ENCODE measurements at places on chromosomes 13 and 19. TPM values are rescaled to one million over a fixed set of nuclear protein-coding genes. Genes with fewer than 3 reads are reported as not detected.

LDLR gene
- total RNA-seq = 46.7 TPM

C19orf33 gene
- total RNA-seq = not detected

NLRP11 gene
- 1.3 TPM for total RNA-seq

OR7A5 gene
- not detected for total RNA-seq

PLK5 gene
- total RNA-seq = not detected

CLDND2 gene
- total RNA-seq = 1.2 TPM

C19orf38 gene
- 0.36 TPM for total RNA-seq

TRPC4 gene
- total RNA-seq = 1.6 TPM

OR4F17 gene
- total RNA-seq = not detected

BORA gene
- 26.0 TPM for total RNA-seq

ETV2 gene
- total RNA-seq = 0.39 TPM

ADAMTSL5 gene
- total RNA-seq = 3.8 TPM

GSX1 gene
- total RNA-seq = not detected

LAIR2 gene
- not detected for total RNA-seq

TIMM44 gene
- 77.2 TPM for total RNA-seq

ZNF823 gene
- 11.5 TPM for total RNA-seq

GRCh38 chr13:53041968-53042516, 13.4 kb downstream of the OLFM4 start:
- DNase-seq = no peak

DNA sequence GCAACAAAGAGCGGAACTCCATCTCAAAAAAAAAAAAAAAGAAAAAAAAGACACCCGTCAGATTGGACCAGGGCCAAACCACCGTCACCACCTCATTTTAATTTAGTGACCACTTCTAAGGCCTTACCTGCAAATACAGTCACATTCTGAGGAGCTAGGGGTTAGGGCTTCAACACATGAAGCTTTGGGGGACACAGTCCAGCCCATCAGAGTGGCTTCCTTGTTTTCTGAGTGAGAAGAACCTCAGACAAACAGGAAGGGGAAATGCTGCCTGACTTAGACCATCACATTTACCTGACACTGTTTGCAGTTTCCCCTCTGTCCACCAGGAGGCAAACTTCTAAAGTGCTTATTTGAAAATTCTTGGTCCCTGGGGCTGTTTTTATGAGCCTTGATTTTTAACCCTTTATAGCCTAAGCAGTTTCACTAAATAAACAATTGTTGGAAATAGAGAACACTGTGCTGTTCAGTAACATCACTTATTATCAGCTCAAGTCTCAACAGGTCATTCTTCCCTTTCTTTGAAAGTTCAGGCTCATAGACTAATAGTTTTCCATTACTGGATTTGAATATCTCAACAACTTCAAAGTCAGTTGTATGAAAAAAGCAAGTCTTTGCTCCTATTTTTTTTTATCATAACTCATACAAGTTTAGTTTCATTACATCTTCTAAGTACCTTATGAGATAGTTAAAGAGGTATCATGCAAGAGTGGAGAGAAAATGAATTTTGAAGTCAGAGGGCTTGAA, 74.9 kb upstream of the WASF3 start:
- DNase-seq = peak; percentile 65

- DNase-seq = no peak
Measured at GRCh38 chr13:111976474-111977178, 90.3 kb upstream of the SOX1 start.

DNA sequence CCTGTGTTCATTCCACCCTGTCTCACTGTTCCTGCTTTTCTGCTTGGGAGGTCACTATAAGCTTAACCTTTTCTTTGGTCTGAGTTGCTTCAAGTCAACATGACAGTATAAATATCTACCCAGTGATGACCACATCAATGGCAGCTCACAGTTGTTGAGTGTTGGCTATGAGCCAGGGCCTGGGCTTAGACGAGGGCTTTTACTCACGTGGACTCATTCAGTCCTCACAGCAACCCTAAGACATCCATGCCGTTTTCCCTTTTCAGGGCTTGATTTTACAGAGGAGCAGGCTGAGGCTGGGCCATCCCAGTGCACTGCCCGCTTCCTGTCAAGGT, 10.2 kb upstream of the CCDC97 start:
- peak; percentile 85 for DNase-seq

DNA sequence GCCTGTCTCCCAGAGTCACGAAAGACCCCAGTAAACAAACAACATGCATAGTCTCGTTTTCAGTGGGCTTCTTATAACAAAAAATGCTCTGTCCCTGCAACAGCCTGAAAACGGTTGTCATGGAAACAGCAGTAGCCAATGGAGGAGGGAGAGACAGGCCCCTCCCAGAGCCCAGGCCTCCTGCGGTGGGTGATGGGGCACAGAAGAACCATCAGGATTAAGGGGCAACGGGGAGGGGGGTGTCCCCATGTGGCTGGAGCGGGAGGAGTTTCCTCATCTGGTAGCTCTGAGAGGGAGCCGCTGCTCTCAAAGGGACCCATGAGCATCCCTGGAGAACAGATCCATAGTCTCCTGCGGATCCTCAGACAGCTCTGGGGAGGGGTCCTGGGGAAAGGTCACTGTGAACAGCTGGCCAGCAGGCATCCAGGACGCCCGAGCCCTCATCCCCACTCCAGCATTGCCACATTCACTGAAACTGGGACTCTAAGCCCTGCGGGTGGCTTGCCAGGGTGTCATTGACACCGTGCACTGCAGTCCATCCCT, 37.5 kb upstream of the PNMA8B start:
- DNase-seq = no peak

DNA sequence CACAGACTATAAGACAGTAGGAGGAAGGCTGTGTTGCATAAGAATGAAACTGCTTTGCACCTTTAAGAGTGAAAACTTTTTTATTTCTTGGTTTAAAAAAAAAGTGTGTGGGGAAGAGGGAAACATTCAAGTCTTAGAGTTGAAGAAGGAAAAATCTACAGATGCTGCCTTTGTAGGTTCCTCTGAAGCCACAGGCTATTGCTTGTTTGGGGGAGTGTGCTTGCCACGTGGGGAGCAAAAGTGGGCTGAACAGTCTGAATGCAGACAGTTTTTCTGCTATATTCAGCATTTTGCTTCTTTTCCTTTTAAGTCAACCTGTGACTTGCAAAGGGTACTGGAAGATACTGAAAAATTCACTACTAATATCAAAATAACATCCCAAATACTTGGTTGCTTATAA, 36.9 kb downstream of the EFNB2 start:
- no peak for DNase-seq

- peak; percentile 78 for DNase-seq
Measured at GRCh38 chr13:40540328-40541044, 126.0 kb downstream of the FOXO1 start.

DNA sequence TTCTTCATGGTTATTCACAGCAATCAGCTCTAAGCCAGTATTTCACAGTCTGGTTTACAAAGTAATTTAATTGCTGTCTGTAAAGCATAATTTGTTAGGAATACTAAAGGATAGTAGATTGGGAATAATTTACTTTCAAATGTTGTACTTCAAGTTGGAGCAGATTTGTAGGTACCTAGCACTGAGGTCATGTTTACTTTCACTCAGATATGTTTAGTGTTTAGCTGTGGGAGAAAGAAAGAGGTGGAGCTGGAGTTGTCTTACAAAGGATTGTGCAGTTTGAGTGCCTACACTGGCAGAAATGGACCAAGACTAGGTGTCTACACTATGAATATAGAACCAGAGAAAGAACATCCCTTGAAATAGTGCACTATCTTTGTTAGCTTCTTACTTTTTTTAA, 464.6 kb downstream of the PCDH9 start:
- no peak for DNase-seq

GRCh38 chr13:66477816-66478215, 752.3 kb downstream of the PCDH9 start:
- no peak for DNase-seq

- no peak for DNase-seq
Measured at GRCh38 chr19:7480970-7481255, 7.9 kb downstream of the PEX11G start.

GRCh38 chr13:79796136-79796535, 315.2 kb downstream of the NDFIP2 start:
- DNase-seq = no peak

- DNase-seq = peak; percentile 2
Measured at GRCh38 chr13:47959468-47960247, 41.4 kb downstream of the SUCLA2 start.

GRCh38 chr13:83879431-83880171, 2.7 kb downstream of the SLITRK1 start:
- no peak for DNase-seq

DNA sequence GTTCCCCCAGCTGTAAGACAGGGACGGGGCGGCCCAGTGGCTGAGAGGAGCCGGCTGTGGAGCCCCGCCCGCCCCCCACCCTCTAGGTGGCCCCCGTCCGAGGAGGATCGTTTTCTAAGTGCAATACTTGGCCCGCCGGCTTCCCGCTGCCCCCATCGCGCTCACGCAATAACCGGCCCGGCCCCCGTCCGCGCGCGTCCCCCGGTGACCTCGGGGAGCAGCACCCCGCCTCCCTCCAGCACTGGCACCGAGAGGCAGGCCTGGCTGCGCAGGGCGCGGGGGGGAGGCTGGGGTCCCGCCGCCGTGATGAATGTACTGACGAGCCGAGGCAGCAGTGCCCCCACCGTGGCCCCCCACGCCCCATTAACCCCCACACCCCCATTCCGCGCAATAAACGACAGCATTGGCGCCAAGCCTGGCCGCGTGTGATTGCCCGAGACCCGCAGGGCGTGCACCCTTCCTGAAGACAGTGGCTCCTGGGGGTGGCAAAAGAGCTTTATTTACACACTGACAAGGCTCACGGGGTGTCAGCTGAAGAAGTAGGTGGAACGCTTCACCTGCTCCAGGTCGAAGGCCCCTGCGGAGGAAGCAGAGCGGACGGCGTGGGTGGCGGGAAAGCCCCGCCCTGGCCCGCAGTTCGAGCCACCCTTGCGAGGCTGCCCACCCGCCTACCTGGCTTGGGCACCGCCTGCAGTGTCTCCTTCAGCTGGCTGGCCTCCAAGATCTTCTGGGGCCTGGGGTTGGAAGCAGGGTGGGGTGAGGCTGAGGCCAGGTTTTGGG, 16.4 kb downstream of the POLRMT start:
- no peak for DNase-seq

DNA sequence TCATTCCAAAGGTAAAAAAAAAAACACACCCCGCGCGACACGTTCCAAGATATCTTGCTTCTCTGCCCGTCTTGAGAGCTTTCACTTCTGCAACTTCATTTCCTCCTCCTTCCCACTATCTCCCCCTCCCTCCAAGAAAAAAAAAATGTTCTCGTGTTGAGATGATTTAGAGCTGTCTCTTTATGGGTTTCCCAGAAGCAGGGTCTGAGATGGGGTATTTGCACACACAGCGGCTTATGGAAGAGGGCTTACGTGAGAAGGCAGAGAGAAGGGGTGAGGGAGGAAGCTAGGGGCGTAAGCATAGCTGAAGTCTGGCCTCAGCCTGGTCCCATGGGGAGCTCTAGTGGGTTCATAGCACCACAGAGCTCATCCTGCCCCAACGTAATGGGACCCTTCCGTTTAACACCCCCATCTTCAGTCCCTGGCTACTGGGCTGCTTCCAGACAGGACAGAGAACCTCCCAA, 31.3 kb upstream of the USE1 start:
- no peak for DNase-seq

- no peak for DNase-seq
Measured at GRCh38 chr13:94602467-94602866, 810 bp downstream of the GPR180 start.

DNA sequence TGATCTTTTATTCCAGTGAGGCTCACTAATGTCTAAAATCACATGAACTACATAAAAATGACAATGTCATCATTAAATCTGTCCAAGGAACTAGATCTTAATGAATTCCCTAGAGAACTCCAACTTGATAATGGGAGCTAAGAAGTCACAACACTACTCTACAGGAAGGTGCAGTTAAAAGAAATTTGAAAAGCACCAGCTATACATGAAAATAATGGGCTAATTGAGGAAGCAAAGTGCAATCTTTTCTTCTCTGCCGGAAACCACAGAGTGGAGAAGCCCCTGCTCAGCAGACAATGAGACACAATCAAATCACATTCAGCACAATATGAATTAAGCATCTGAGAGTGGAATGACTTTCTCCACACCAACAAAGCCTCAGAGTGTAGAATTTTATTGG, 261.7 kb downstream of the LHFPL6 start:
- no peak for DNase-seq

DNA sequence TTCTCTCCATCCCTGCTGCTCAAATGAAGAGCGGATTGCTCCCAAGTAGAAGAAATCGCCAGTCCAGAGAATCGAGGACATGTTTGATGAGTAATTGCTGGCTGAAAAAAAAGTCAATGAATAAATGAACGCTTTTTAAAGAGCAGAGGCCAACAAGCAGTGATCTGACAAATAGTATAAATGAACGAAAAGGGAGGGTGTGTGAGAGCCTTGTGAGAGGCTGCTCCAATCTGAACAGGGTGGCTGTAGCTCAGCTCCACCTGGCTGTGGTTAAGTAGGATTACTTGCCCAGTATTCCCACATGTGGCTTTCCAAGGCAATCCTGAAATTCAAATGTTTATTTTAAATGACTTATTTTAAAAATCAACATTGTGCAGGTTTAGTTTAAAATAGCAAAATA, 117.1 kb downstream of the TSHZ3 start:
- DNase-seq = peak; percentile 66

DNA sequence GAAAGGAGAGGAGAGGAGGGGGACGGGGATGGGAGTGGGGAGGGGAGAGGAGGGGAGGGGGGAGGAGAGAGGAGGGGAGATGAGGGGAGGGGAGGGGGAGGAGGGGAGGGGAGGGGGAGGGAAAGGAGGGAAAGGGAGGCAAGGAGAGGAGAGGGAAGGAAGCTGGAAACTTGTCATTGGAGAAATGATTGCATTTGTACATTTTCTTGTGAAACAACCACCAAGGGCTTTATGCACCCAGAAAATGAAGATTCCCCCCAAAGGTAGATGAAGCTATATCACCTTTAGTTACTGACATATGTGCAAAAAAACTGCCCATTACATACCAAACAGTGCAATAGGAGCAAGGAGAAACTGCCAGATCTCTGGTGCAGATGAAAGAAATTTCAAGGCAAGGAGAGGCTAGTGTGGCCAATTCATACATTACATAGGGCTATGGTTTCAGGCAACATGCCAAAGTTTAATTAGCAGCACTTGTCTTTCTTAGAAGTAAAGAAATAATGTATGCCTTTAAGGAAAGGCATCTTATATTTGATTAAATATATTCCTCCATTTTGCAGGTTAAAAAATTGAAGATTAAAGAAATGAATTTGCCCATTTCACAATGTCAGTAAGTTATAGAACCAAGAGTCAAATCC, 49.5 kb upstream of the STK24 start:
- peak; percentile 17 for DNase-seq

GRCh38 chr13:58126496-58126895, 495.0 kb downstream of the PCDH17 start:
- DNase-seq = no peak

All from RPMI7951 (cell line).